ENCODE measurements at places on chromosomes 3 and 15.

DNA sequence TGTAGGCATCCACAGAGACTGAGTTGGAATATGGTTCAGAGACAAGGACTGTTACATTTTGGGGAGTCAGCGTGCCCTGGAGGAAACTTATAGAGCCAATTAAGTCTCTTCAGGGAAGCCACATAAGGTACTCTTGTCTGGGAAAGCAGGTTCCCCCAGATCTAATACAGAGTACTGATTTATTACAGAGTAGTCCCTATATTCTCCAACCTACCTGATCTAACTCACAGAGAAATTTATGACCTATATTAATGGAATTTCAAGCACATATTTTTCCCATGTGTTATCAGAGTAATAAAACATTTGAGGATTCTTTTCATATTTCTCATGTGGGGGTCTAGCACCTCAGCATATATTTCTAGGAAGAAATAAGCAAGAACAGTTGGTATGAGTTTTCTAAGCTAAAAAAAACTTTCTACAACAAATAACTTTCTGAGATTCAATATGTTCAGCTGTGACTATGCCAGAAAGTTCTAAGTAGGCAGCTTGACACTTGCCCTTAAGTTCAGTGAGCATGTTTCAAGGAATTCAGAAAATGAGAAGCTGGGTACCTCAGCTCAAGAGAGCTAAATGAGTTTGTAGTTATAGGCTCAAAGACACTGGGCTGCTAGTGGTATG lies 75.3 kb upstream of the COL8A1 start:
- H3K4me1 ChIP-seq, result no peaks in the 10 kb centered on the region
- H3K27me3 ChIP-seq, result no peaks in the 10 kb centered on the region
- no peaks in the 10 kb centered on the region for H3K36me3 ChIP-seq
- H3K27ac ChIP-seq, result no peak overlapping the region

DNA sequence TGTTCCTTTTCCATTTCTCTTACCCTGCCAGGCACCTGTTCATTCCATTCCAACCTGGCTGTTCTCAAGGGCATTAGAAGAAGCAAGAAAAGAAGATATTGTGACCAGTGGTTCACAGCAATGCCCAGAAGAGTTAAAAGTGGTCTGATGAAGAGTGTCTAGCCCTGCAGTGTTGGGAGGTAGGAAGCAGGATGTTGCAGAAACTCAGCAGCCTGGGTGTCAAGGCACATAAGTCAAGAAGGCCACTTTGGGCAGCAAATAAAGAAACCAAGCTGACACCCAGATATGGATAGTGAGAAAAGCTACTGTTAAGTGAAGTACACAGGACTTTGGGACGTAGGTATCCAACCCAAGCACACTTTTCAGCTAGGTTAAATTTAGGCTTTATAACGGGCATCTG lies 199.9 kb upstream of the SATB1 start:
- no peak overlapping the region for H3K27ac ChIP-seq
- no peak for DNase-seq
- H3K36me3 ChIP-seq, result no peaks in the 10 kb centered on the region
- H3K27me3 ChIP-seq, result no peaks in the 10 kb centered on the region
- H3K4me3 ChIP-seq, result no peak overlapping the region

GRCh38 chr3:189404024-189404423 lies 227.2 kb upstream of the TP63 start:
- H3K27me3 ChIP-seq, result no peaks in the 10 kb centered on the region
- no peak overlapping the region for H3K27ac ChIP-seq
- H3K4me1 ChIP-seq, result no peaks in the 10 kb centered on the region
- H3K36me3 ChIP-seq, result no peaks in the 10 kb centered on the region

DNA sequence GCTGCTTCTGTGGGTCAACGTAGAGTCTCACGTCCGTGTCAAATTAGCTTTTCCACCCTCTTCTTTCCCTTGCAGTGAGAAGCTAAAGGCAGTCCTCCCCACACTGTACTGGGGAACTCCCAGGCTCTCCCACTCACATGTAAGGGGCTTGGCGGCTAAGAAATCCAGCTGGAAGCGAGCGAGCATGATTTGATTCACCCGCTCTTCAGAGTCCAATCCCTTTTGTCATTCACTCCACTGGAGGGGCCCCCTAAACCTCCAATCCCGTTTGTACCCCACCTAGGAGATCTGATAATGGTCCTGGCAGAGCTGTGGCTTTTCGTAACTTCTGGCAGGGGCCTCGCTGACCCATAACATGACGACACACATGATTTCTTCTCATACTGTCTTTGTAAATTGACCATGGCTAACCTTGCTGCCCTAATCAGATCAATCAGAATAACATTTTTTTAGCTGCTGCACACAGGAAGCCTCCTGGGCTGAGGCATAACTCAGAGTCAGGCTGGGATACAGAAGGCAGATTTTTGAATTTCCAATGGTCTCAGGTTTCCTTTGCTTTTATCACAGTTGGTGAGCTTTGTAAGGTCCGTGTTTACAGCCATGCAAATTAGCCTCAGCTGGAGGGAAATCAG lies 235.2 kb downstream of the GREM1 start:
- no peak for DNase-seq
- no peak overlapping the region for H3K4me3 ChIP-seq
- no peaks in the 10 kb centered on the region for H3K27me3 ChIP-seq
- peaks cover 23% of the 10 kb centered on the region for H3K4me1 ChIP-seq

DNA sequence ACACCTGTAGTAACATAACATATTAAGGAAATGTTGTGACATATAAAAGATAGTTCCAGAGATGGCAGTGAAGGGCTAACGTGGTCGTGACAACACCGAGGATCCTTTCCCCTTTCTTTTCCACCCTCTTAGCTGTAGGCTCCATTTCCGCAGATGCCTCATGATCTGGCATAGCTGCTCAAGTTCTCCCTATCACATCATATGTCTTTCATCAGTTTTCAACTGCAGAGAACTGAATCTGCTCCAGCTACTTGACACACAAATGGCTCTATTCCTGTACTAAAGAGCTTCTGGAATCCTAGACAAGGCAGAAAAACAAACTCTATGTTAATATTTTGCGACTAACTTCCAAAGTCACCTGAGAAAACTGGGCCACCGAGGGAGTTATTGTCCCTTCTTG lies 275.0 kb upstream of the SLCO3A1 start:
- H3K36me3 ChIP-seq, result no peaks in the 10 kb centered on the region
- DNase-seq, result no peak
- H3K4me3 ChIP-seq, result no peak overlapping the region
- no peaks in the 10 kb centered on the region for H3K4me1 ChIP-seq

DNA sequence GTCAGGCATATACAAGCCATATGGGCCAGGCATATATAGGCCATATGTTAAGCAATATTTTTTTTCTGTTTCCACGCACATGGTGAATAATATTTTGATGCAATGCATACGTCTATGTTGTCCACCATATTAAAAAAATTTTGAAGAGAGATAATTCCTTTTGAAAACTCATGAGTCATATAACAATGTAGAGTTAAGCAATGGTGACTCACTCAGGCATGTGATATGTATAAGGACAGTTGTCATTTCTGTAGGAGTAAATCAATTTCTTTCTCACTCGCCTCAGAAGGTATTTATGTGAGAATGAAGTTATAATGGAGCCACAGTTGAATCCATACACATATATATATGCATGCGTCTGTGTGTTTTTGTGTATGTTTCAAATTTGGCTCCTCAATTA lies 272.6 kb downstream of the EPHA3 start:
- H3K27me3 ChIP-seq, result no peaks in the 10 kb centered on the region
- no peak for DNase-seq
- H3K4me1 ChIP-seq, result no peaks in the 10 kb centered on the region
- no peak overlapping the region for H3K27ac ChIP-seq
- H3K4me3 ChIP-seq, result no peak overlapping the region

DNA sequence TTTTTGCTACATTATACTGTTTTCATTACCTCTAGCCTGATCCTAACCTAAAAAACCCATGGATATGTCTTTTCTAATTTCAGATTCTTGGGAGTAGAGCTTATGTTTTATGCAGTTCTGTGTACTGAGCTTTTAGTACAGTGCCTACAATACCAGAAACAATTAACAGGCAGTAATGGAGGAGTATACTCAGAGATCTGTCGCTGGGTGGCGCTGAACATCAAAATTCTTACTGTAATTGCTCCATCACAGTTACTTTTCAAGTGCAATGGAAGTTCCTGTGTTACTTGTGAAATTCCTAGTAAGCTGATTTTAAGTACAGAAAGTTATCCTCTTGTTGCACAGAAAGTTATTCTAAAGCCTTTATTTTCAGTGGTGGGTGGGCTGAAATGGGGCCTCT lies 66.9 kb downstream of the RNF13 start:
- no peak overlapping the region for H3K27ac ChIP-seq
- H3K4me3 ChIP-seq, result no peak overlapping the region
- peak; percentile 68 for DNase-seq
- no peaks in the 10 kb centered on the region for H3K4me1 ChIP-seq
- no peaks in the 10 kb centered on the region for H3K27me3 ChIP-seq

DNA sequence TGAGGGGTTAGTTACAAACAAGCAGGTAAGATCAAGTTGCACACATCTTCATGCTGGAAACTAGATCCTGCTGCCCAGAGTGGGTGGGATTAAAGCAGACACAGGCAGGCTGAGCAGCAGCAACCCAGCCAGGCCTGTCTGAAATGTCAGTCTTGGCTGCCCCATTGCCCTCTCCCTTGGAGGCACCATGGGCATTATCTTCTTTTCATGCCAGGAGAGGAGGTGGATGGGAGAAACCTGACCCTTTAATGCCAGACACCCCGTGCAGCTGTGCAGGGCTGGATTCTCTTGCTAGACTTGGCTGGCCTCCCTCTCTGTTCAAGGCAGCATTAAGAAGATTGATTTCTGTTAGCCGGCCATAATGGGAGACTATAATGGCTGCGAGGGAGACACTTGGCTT lies 23.0 kb upstream of the EPHB1 start:
- H3K36me3 ChIP-seq, result no peaks in the 10 kb centered on the region
- no peaks in the 10 kb centered on the region for H3K27me3 ChIP-seq
- no peak overlapping the region for H3K27ac ChIP-seq
- no peak for DNase-seq
- no peak overlapping the region for H3K4me3 ChIP-seq
